Stimulated activated CD8-positive, alpha-beta memory T cell treated with anti-CD3 and anti-CD28 coated beads, Interleukin-7, amount 100 ng/mL, for 48 hours (primary cell): ENCODE measurements at places on chromosomes 2 and 18.

- no peak for DNase-seq
Measured at GRCh38 chr18:47632970-47633635, 297.4 kb downstream of the SMAD2 start.

DNA sequence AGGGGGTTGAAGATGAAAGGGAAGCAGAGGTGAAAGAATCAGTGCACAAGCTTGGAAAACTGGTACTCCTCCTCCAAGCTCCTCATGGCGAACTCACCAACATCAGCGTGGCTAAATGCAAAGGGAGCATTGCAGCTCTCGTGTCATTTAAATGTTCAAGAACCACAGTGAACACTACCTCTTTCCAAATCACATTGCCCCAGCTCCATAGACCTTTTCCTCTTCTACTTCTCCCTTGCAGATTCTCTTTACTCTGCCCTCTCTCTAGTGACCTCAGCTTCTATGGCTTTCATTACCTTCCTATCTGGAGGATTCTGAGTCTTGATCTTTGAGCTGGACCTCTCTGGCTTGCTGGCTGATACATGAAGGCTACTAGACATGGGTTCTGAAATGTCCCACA is 14.3 kb downstream of the EPB41L3 start:
- DNase-seq, result no peak

- peak; percentile 9 for DNase-seq
Measured at GRCh38 chr2:127563458-127564428, 28.3 kb downstream of the MYO7B start.

DNA sequence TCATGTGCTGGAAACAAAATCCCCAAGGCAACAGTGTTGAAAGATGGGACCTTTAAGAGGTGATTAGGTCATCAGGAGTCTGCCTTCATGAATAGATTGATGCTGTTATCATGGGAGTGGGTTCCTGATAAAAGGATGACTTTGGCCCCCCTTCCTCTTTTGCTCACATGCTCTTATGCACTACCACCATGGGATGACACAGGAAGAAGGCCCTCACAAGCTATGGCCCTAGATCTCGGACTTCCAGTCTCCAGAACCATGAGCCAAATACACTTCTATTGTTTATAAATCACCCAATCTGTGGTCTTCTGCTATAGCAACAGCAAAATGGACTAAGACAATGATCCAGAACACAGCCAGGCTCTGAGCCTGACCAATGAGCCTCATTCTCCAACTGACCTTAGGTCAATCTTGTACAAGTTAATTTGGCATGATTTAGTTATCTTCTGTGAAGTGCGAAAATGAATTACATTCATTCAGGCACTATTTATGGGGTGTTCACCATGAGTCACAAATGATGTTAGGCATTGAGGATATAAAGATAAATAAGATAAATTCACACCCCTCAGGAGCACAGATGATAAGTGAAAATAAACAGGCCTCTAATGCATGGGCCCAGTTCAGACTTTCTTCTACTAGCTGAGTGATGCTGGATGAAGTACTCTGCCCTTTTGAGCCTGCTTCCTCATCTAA is 37.7 kb upstream of the NT5C1B start:
- DNase-seq, result no peak

GRCh38 chr2:109242654-109243331 is 113.8 kb downstream of the SH3RF3 start:
- DNase-seq, result no peak

- DNase-seq, result no peak
Measured at GRCh38 chr2:98084151-98084868, 2.7 kb upstream of the VWA3B start.
